Activated CD4-positive, alpha-beta memory T cell treated with anti-CD3 and anti-CD28 coated beads for 36 hours (primary cell): ENCODE measurements at places on chromosomes 2 and 18. TPM values are rescaled to one million over a fixed set of nuclear protein-coding genes. Genes with fewer than 3 reads are reported as not detected.

- DNase-seq = no peak
These were observed 56.7 kb downstream of the SDC1 start for GRCh38 chr2:20168048-20168726.

Gene SLC4A5
- 2.9 TPM for total RNA-seq

DNA sequence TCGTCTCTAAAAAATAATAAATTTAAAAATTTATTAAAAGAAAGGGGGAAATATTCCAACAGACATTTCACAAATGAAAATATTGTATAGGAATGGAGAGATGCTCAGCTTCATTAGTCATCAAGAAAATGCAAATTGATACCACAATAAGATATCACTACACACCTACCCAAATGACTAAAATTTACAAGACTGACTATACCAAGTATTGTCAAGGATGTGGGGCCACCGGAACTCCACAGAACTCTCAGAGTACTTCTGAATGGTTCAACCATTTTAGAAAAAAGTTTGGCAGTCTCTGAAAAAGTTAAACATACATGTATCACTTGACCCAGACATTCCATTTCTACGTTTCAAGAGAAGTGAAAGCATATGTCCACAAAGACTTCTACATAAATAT lies 163.4 kb downstream of the EHBP1 start:
- DNase-seq = peak; percentile 18

DNA sequence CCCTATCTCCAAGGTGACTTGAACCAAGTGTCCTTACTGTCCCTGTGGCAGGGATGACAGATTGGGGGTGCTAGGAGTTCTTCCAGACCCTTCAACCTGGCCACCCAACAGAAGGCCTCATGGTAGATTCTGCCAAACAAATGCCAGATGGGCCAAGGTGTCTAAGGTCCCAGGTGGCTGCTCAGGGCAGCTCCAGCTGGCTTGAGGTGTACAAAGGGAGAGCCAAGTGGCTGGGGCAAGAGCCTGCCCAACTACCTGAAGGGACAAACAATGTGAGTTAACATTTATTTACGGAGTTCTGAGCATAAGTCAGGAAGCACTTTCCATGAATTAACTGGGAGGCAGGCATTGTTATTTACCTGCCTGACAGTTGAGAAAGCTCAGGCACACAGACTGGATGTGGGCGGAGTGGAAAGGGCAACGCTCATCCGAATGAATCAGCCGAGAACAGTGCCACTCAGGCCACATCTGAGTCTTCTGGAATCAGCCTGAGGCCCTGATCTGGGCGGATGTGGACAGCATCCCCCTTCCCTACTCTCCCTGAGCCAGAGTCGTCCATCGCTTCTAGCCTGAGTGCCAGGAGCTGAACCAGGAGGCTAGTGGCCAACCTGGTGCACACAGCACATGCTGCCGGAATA lies 4.4 kb upstream of the KCNIP3 start:
- DNase-seq = no peak

DNA sequence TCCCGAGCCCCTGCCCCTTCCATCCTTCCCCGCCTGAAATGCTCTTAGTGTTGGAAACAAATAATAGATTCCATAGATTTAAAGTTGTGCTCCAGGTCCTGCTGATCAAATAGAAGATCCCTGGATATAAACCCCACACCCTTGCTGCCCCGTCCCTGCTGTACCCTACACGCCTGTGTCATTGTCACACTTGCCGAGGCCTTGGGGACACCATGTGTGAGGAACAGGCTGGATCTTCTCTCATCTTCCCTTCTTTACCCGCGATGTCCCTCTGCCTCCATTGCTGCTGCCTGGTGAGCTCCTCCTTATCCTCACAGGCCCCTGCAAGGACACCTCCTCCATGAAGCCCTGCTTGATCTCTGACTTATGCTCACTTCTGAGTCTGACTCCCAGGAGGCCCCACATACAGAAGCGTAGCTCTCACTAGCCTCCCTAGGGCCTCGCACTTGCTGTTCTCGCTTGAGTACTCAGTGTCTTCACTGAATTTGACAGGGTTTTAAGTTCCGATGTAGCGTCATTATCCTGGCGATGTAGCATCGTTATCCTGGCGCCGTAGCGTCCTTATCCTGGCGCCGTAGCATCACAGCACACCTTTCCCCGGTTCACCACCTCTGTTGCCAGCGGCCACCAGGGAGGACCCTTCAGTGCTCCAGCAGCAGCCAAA lies 221.9 kb downstream of the NDUFA10 start:
- DNase-seq = no peak

- DNase-seq = no peak
These were observed 342.1 kb downstream of the SLC4A3 start for GRCh38 chr2:219969508-219969907.

DNA sequence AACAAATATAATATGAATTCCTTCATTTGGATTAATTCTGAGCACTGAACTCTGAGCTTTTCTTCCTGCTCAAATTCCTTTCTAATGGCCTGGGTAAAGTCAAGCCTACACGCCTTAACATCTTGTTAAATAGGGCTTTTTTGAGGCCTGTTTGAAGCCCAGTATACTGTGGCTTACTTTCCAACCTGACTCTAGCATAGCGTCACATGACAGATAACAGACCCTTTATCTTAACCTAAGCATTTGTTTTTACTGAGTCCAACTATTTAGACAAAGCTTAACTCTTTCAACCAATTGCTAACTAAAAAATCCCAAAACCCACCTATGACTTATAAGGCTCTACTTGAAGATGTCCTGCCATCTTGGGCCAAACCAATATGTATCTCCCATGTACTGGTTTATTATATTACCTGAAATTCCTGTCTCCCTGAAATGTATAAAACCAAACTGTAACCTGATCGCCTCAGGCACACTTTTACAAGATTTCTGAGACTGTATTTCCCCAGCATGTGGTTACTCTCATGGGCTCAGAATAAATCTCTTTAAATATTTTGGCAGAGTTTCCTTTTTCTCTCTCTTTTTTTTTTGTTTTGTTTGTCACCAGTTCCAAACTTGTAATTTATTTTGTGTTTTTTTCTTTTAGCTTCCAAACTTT lies 271.1 kb upstream of the VWC2L start:
- DNase-seq = no peak

Gene SLC35G4
- total RNA-seq = not detected
